Activated effector memory CD4-positive, alpha-beta T cell treated with Interleukin-2 at 50 U/mL for 16 hours (primary cell): ENCODE measurements at places on chromosomes 1 and 21.
A peak's percentile ranks its signal among the peaks of the same experiment; 100 is the strongest.

DNA sequence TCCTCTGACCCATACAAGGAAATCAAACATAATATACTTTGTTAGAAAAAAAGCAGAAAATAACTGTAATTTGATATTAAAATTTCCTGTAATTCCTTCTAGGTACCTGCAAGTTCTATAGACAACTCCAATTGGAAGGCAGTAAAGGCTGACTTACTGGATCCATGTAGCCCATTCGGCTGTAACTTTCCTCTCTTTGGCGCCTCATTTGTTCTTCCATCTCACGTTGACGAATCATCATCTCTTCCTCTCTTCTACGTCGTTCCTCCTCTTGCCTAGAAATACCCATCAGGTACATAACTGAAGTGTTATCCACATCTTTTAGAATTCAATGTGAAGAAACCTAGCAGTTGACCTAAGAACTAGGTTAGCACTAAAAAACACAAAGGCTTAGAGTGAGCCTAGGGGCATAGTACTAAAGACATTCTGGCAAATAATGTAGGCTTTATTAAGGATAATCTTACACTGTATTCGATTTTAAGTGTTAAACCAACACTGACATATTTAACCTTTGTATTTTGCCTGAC is 5.1 kb downstream of the SFPQ start:
- no peak for DNase-seq

DNA sequence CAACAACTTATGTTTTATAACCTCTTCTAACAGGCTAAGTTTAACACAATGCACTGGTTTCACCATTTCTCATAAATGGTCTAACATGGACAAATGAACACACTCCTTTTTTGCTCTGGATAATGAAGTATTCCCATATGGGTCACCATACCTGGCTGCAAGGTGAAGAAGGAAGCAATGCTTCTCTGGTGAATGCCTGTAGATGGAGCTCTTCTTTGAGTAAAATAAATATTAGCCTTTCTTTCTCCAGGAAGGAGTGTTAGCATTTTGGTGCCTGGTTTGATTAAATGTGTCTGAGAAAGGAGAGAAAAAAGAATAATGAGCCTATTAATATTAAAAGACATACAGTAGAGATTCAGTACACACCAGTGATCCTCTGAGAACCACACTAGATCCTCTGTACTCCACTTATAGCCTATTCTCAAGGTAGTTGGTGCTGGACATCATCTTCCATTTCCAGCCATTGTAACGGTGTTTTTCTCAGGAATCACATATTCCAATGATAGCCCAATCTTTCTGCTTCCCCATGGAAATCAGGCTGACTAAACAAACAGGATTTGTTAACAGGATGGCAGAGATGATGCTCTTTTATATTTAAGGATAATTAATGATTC is 17.6 kb downstream of the MTFR1L start:
- DNase-seq = no peak

- DNase-seq = no peak
These were observed 90.1 kb upstream of the DIRAS3 start for GRCh38 chr1:68140536-68140935.

DNA sequence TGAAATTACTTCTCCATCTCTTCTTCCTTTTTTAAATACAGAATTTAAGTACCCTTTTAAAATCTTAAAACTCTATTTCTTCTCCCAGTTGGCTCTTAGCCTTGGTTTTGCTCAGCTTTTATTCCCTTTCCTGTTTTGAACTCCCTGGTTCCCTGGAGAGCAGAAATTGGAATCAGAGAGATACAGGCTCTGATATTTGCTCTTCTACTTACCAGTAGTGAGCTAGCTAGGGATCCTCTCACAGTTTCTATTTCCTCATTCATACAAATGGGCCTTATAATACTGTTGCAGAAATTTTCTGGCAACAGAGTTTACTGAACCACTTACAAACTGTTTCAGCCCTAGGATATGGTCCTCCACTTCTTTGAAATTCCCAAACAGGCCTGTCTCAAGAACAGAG is 606.3 kb downstream of the NUF2 start:
- DNase-seq = no peak

- DNase-seq = no peak
These were observed 18.2 kb downstream of the CEP104 start for GRCh38 chr1:3838788-3839187.

DNA sequence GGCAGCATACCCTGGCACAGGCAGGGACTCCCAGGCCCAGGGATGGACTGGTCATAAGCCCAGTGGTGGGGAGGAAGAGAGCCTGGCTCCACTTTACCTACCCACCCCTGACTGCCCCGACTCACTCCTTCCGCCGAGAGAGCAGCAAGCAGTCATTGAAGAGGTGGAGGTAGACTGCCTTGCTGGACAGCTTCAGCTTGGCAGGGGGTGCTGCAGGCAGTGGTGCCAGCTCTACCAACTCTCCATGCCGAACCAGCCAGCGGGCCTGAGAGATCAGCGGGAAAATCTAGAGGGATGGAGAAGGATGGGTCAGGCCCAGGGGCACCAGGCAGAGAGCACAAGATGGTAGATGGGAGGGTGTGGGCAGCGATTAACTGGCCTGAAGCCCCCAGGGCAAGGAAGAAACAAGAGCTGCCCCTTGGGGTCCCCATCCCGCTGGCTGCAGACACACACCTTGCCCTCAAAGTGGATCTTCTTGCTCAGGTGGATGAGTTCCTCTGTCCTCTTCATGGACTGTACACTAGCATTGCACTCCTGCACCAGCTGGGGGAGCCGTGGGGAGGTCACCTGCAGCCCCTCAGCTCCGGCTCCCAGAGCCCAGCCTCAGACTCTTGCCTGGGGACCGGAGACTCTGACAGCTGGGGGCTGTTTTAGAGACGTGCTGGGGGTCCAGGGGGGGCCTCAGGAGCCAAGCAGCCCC is 7.7 kb downstream of the ARHGEF19 start:
- peak; percentile 7 for DNase-seq

DNA sequence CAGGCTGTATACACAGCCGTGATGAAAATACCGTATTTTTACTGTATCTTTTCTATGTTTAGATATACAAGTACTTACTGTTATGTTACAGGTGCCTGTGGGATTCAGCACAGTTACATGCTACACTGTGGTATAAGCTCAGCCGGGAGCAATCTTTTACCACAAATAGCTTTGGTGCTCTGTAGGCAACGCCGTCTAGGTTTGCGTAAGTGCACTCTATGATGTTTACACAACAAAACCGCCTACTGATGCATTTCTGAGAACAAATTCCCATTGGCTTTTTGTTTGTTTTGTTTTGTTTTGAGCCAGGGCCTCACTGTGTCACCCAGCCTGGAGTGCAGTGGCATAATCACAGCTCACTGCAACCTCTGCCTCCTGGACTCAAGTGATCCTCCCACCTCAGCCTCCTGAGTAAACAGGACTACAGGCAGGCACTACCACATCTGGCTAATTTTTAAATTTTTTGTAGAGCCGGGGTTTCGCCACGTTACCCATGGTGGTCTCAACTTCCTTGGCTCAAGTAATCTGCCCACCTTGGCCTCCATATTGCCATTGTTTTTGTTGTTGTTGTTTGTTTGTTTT is 81.0 kb downstream of the SCCPDH start:
- DNase-seq = no peak
